NCI-H146 (cell line): ENCODE measurements at places on chromosomes 1 and 21.

DNA sequence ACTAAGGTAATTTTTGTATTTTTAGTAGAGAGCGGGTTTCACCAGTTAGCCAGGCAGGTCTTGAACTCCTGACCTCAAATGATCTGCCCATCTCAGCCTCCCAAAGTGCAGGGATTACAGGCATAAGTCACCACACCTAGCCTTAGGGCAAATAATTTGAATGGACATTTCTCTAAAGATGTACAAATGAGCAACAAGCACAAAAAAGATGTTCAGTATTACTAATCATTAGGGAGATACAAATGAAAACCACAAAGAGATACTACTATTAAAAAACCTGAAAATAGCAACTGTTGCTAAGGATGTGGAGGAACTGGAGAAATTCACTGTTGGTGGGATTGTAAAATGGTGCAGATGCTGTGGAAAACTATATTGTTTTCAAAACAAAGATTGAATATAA lies 79.1 kb downstream of the GABPA start:
- DNase-seq = no peak

GRCh38 chr1:1122981-1123480 lies 7.1 kb upstream of the C1orf159 start:
- DNase-seq = no peak

- no peak for DNase-seq
Measured at GRCh38 chr1:205576011-205576410, 55.8 kb downstream of the ELK4 start.

DNA sequence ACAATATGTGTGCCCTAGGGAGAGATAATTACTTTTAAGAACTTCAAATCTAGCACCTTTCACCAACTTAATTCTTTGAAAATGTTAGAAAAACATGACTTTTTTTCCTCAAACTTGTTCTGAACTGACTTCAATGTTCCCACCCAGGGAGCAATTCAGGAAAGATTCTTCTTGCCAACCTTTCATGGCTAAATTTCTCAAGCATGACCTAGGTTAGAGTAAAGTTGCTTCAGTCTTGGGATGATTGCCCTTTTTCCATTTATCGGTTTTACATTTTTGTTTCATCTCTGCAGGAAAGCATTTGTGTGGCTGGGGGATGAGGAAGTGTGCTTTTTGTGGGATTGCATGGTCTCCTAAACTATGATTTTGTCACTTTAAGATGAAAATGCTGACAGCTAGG lies 647.7 kb downstream of the LTN1 start:
- no peak for DNase-seq

DNA sequence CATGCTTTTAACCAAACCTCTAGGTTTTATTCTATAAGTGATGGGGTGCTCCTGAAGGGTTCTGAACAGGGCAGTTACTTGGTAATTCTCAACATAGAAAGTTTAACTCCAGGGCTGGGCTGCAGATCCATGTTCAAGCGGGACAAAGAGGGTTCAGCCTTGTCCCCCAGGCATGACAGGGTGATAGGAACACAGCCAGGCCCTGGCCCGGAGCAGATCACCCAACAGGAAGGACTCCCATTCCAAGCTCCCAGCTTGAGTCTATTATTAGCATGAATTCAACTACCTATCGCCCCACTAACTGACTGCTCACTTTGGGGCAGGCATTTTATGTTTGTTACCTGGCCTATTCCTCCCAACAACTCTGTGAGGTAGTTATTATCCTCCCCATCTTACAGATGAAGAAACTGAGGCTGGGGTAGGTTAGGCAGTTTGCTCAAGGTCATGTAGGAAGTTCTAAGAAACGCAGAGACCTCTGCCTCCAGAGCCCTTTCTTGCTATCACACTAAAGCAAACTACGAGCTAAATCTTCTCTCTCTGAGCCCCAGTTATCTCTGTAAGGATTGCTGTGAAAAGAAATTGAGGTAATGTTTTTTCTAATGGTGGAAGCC lies 14.5 kb downstream of the ASAP3 start:
- no peak for DNase-seq

- DNase-seq = no peak
Measured at GRCh38 chr1:66022904-66023620, 230.4 kb downstream of the PDE4B start.

GRCh38 chr1:68213843-68214242 lies 18.5 kb downstream of the WLS start:
- peak; percentile 77 for DNase-seq

DNA sequence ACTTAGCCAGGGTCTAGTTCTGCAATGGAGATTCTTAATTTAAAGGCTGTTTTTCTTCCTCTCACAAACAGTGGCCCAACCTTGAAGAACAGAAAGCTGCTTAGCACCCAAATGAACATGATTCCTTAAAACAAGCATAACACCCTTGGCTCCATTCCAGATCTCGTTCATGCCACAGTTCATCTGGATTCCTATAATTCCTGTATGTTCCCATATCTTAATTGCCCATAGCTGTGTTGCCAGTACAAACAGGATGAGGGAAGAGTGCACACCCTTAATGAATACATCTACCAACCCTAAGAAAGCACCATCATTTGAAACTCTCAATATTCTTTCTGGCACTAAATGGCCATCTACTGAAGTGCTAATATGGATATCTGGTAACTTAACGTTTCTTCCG lies 45.5 kb downstream of the TGFB2 start:
- peak; percentile 12 for DNase-seq

GRCh38 chr21:40658311-40658710 lies 188.6 kb downstream of the DSCAM start:
- peak; percentile 64 for DNase-seq

- no peak for DNase-seq
Measured at GRCh38 chr1:169148472-169149252, 42.2 kb downstream of the ATP1B1 start.
